ENCODE measurements at places on chromosomes 4 and X. TPM values are rescaled to one million over a fixed set of nuclear protein-coding genes. Genes with fewer than 3 reads are reported as not detected.

DNA sequence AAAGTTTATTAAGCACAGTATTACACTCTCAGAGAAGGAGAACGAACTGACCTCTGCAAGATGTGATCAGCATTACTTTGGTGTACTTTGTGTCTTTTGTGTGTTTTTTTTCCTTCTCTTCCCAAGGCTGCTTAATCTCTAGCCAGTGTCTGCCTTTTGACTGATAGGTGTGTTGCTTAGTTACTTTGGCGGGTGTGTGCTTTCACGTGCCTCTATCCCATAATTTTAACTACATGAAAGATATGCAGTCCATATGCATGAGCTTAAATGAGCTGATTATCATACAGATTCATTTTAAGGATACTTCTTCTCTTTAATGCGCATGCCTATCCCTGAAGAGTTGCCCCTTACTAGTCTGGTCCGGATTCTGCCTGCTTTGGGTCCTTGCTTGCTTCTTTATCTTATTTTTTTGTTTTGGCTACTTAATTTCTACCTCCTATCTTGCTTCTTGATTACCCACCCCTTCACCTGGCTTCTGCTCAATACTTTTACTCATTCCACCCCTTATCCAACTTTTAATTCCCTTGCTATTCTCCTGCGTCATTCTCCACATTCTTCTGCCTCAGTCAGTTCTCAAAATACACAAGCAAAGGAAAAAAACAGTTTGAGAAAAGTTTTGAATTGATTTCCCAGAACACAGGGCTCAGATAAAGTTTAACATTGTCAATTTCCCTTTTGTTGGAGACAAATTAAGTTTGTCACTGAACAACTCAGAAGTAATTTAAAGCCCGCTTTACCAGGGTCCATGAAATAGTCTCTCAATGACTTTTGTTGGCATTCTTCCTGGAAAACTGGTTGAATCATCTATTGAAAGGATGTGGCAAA lies 182.0 kb downstream of the TENT5D start:
- no peak for DNase-seq

- DNase-seq, result no peak
These were observed 1133.9 kb downstream of the SH3BGRL start for GRCh38 chrX:82335772-82336171.

The GSX2 gene
- total RNA-seq, result not detected

- no peak for DNase-seq
These were observed 953 bp downstream of the EPGN start for GRCh38 chr4:74309223-74309622.

GRCh38 chrX:69014200-69014599 lies 151.1 kb downstream of the PJA1 start:
- peak; percentile 78 for DNase-seq

The STATH gene
- total RNA-seq, result not detected

GRCh38 chr4:152590179-152591031 lies 54.5 kb upstream of the FBXW7 start:
- peak; percentile 89 for DNase-seq

GRCh38 chr4:7647600-7648543 lies 213.1 kb upstream of the PSAPL1 start:
- DNase-seq, result peak; percentile 80

- no peak for DNase-seq
These were observed 7.2 kb downstream of the PPM1K start for GRCh38 chr4:88276952-88277710.

The SLC9A6 gene
- total RNA-seq, result 19.0 TPM

- no peak for DNase-seq
These were observed 82.6 kb downstream of the MTMR1 start for GRCh38 chrX:150775569-150776350.

GRCh38 chr4:186684220-186684619 lies 39.4 kb downstream of the FAT1 start:
- no peak for DNase-seq

The SPATA4 gene
- total RNA-seq, result 0.28 TPM

GRCh38 chr4:139735381-139736273 lies 70.0 kb downstream of the MGST2 start:
- DNase-seq, result no peak

The MXRA5 gene
- total RNA-seq, result 1.1 TPM

GRCh38 chr4:163694385-163694784 lies 199.9 kb downstream of the TMA16 start:
- DNase-seq, result peak; percentile 89

GRCh38 chr4:53191997-53192396 lies 173.9 kb downstream of the SCFD2 start:
- DNase-seq, result no peak

- peak; percentile 47 for DNase-seq
These were observed 6.0 kb upstream of the EFNB1 start for GRCh38 chrX:68822641-68823410.

DNA sequence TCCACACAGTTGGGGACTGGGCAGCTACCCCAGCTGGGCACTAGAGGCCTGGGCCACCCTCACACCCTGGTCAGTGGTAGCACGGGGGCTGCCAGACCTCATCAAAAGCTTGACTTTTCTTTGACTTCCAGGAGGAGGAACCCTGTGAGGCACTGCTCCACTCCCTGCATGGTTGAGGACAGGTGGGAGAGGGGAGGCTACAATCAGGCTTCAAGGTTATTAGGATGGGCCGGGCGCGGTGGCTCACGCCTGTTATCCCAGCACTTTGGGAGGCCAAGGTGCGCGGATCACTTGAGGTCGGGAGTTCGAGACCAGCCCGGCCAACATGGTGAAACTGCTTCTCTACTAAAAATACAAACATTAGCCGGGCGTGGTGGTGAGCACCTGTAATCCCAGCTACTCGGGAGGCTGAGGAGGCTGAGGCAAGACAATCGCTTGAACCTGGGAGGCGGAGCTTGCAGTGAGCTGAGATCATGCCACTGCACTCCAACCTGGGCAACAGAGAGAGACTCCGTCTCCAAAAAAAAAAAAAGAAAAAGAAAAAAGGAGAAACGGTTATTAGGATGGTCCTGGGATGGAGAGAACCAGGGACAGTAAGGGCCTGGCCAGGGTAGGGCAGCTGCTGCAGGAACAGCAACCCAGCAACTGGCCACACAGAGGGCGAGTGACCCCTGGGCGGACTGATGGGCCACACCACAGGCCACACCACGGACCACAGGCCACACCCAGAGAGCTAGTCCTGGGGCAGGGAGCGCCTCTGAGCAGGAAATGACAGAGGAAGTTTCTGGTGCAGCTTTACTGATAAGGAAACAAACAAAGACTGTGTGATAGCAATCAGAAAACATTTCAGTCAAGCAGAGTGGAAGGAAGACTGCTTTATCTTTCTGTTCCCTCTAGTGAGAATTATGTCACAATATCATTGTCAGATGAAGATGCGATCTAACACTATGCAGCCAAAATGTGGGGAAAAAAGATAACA lies 20.5 kb upstream of the OPN1LW start:
- no peak for DNase-seq

The SLC9B1 gene
- total RNA-seq, result 0.28 TPM

The FGFBP1 gene
- total RNA-seq, result not detected

DNA sequence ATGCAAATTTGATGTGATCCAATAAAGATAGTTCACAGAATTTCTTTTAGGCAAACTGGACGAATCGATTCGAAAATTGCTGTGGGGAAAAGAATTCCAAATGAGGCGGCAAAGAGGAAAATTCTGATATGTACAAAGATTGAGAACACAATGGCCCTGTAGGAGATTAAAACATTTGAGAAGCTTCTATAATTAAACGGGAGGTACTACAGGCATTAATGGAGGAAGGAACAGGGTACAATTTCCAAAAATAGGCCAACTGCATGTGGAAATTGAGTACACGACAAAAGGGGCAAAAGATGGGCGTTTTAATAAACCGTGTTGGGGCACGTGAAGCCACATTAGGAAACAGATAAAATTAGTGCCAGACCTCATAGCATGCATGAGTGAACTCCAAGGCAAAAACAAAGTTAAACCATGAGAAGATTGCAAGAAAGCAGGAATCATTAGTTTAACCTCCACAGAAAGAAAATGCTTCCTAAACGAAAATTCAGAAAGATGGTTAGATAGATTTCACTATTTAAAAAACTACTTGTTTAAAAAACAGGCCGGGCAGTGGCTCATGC lies 68.4 kb downstream of the DHRSX start:
- DNase-seq, result no peak

The PRDM8 gene
- total RNA-seq, result 5.7 TPM

DNA sequence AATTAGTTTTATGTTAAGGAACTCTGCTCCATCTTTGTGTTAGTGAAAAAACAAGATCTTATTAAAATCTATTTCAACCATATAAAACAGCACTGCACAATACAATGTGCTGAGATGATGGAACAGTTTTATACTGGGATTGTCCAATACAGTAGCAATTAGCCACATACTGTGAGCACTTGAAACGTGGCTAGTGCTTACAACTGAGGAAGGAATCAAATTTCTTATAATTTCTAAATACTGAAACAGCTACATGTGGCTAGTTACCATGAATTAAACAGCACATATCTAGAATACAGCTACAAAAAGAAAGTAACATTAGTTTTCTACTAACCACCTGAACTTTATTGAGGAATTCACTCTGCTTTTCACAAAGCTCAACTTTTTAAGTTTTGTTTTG lies 14.7 kb downstream of the NFXL1 start:
- no peak for DNase-seq

The HELT gene
- not detected for total RNA-seq

The GAGE2A gene
- total RNA-seq, result not detected

The DCAF4L1 gene
- total RNA-seq, result 0.18 TPM

DNA sequence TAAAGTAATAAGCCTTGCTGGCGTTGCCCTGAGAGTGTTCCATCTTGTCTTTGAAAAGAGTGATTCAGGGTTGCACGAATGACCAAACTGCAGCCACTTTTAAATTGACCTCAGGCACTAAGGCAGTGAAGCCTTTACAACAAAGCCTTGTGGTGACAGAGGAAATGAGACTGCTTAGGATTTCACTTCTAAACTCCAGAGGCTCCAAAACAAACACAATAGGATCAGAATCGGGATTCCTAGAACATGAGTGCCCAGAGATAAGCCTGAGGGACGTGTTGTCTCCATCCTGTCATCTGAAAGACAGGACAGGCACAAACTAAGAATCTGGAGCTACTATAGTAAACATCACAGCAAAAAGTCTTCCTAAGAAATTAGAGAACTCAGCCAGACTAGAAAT lies 405.2 kb downstream of the PPARGC1A start:
- DNase-seq, result no peak

DNA sequence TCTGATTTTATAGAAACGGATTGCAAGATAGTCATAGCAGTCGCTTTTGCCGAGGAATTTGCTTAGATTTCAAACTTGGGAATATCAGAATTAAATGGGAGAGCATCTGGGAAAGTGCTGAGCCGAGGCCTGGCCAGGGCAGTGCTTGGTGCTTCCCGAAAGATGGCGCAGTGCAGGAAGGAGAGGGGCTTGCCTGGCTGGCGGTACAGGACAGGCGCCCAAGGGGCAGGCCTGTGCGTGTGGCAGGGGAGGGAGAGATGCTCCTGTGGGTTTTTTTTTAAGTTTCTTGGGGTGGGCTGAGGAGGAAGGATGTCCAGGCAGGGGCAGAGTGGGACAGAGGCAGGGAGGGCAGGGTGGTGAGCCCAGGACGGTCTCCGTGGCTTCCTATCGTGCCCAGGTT lies 241.1 kb downstream of the AFAP1 start:
- DNase-seq, result peak; percentile 11

The CSAG2 gene
- total RNA-seq, result not detected

GRCh38 chr4:86960557-86960961 lies 25.7 kb downstream of the AFF1 start:
- peak; percentile 46 for DNase-seq

DNA sequence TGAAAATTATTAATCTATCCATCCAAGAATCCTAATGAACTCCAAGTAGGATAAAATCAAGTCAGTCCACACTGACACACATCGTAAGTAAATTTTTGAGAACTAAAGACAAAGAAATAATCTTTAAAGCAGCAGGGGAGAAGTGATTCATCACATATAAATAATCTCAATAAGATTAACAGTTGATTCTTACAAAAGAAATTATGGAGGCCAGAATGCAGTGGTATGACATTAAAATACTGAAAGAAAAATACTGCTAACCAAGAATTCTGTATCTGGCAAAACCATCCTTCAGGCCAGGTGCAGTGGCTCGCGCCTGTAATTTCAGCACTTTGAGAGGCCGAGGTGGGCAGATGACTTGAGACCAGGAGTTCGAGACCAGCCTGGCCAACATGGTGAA lies 96.1 kb upstream of the SH3RF1 start:
- DNase-seq, result no peak

- DNase-seq, result peak; percentile 82
These were observed 105.7 kb upstream of the PDLIM3 start for GRCh38 chr4:185640811-185641675.

- no peak for DNase-seq
These were observed 1170.5 kb upstream of the AGA start for GRCh38 chr4:178612733-178613132.

DNA sequence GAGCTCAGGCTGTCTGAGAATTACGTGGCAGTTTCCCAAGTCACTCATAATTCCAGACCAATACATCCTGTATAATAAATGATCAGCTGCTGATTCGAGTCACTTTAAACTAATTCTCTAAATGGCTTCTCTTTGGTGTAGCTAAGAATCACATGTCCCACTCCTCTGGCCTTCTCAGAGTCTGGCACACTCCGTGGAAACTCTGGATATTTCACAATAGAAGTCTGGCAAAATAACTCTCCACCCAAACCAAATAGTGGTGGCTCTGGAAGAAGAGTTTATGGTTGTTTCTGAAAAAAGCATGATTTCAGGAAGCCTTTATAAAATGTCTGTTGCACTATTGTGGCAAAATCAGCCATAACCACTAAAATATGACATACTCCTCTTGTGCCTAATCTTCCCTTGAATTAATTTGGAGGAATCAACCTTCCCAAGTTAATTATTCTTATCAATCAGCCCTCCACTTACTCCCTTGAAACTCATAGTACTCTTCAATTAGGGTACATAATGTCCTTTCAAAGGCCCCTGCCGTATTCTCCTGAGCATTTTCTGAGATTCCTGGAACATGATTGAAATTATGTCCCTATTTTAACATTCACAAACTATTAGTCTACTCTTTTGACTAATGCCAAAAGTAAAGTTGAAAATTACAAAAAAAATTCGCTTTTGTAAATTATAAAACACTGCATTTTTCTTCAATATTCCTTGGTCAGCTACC lies 991.6 kb downstream of the FAT4 start:
- DNase-seq, result no peak

DNA sequence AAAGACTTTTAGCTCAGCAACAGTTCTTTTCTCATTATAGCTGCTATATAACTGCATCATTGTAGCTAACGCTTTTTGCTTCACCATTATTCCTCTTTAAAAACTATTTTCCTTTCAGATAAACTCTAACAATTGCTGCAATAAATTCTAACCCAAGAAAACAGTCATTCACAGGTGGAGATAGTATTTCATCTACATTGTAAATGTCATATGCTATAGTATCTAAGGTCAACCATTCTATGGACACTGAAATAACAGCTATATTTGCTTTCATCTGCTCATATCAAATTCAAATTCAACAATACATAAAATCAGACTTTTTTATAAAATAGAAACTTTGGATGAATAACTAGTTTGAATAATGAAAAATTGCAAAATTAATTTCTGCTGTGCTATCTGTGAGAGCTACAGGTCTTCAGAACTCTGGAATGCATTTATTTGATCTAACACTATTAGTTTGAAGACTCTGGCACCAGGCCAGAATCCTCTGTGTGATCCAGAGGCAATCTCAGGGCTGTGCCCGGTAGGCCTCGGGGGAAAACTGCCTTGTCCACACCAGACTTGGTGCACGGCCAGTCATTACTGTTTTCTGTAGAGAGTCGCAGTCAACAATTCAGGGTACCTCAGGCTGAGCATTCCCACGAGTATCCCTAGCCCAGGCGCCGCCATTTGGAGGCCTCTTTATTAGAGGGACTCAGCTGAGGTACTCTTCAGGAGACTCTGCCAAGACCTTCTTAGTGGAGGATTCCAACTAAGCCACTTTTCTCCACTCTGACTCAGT lies 332.4 kb downstream of the SLC7A11 start:
- DNase-seq, result no peak

- no peak for DNase-seq
These were observed 231.1 kb upstream of the CENPE start for GRCh38 chr4:103429283-103429682.
